ENCODE measurements at places on chromosomes 7 and 10. TPM values are rescaled to one million over a fixed set of nuclear protein-coding genes. Genes with fewer than 3 reads are reported as not detected.

EBLN1 gene
- total RNA-seq = not detected

SPDYE6 gene
- total RNA-seq = not detected

EN2 gene
- total RNA-seq = not detected

- DNase-seq = no peak
Observed at GRCh38 chr7:5553298-5553877, 129.8 kb upstream of the TNRC18 start.

- no peak for DNase-seq
Observed at GRCh38 chr7:140609646-140610045, 31.0 kb downstream of the DENND2A start.

DNA sequence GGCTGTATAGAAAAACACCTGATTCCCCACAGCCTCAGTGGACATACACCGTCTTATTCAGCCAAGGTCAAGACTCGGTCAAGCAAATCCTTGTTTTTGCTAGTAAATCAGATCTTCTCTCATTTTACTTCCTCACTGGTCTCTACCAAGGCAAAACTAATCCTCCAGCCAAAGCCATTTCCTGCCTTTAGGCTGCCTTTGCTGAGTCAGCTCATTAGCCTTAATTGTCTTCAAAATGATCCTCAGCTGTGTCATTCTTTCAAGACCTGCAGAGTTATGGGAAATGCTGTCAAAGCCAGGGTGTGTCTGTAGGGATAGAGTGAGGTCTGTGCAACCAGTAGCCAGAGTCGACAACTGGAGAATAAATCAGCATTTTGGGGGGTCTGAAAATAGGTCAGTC lies 107.2 kb upstream of the FAM180A start:
- no peak for DNase-seq

GRCh38 chr10:53846809-53847208 lies 954.2 kb downstream of the PCDH15 start:
- DNase-seq = no peak

- peak; percentile 31 for DNase-seq
Observed at GRCh38 chr10:43263551-43264343, 3.1 kb downstream of the RASGEF1A start.

- no peak for DNase-seq
Observed at GRCh38 chr7:96819111-96819700, 109.6 kb upstream of the SEM1 start.

GRCh38 chr10:124325998-124326636 lies 92.6 kb downstream of the OAT start:
- DNase-seq = no peak

GRCh38 chr7:80413383-80413945 lies 98.4 kb downstream of the GNAT3 start:
- no peak for DNase-seq

DNA sequence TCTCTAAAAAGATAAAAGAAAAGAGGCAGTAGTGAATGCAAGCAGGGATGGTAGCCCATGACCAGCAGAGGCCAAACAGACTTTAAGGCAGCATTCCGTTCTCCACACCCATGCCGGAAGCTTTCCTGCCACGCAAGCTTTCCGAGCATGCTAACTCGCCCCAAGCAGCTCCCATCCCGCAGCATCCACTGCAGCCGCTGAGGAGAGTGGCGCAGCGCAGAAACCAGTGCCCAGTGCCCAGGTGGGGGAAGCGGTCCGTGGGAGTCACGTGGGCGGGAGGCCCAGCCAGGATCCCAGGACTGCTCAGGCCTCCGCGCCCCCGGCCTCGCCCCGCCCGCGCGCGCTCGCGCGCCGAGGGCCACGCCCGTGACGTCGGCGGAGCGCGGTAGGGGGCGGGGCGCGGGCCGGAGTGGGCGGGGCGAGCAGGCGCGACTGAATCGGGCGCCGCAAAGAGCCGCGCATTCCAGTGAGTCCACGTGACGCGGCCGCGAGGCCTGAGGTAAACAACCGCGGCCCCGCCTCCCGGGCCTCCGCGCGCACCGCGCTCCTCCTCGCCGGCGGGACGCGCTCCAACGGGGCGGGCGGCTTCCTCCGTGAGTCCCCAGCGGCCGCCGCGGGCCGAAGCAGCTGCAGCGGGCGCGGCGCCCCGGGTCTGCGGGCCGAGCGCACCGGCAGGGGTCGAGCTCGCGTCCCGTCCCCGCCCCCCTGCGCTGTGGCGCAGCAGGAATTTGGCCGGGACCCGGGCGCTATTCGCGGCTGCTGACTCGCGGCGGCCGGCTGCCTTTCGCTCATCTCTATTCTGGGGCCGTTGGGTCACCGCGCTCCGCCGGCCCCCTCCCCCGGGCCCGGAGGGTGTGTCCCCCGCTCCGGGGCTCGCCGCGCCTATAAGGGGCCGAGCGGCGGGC lies at the start of gene OTUD1:
Gene OTUD1, plus strand, starts transcription at position 529 of the 905 bp plus-strand sequence. CDS start 383 bp downstream, outside the sequence.
- peak; percentile 88 for DNase-seq
